ENCODE measurements at places on chromosomes 3 and 15.

- no peak for DNase-seq
Observed at GRCh38 chr3:69494185-69494584, 108.3 kb upstream of the FRMD4B start.

DNA sequence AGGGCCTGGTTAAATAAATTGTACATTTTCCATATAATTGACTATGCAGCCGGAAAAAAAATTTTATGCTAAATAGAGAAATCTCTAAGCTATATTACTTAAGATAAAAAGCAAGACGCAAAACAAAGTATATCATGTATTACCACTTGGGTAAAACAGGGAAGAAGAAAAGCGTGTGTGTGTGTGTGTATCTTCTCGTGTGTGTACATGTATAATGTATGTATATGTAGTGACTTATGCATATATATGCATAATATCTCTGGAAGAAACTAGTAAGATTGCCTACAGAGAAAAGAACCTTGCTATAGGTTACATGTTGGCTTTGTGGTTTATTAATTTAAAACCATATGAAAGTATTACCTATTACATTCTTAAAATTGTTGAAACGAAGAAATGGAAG is 19.0 kb downstream of the KNL1 start:
- DNase-seq: no peak

DNA sequence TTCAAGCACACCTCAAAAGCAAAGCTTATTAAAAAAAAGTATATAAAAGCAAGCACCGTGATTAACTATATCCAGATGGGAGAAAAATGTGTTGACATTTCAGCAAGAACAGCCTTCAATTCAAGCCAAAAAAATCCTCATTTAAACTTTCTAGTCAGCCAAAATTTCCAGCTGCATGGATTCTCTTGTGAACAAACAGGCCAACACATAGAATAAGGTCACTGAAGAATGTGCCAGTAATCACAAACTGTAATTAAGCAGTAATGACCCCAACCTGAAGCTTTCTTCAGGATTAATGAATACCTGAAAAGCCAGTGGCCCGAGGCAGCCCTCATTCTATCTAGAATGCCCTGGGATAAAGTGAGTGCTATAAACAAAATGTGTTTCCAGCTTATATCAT is 130.7 kb upstream of the KCNMB2 start:
- no peak for DNase-seq

- no peak for DNase-seq
Observed at GRCh38 chr3:123765475-123766128, 118.5 kb downstream of the MYLK start.

DNA sequence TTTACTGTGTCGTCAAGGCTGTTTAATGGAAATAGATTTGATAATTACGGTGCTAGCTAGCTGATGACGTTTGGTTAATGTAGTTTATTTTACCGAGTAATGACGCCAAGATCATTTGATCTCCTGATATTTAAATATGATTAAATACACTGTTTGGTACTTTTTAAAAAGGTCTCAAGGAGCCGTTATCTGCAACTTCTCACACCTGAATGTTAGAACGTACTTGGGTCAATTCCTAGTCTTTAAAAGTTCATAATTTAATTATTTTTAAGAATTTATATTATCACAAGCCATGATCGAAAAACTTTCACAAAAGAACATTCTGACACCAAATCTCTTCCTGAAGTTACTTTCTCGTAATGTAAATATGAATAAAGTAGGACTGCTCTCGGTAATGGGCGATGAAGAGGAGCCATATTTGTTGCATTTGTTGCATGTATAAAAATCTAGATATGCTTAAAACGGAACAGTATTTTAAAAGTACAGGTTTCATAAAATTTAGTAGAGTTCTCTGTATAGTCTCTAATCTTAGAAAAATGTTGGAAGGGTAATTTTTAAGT is 16.2 kb upstream of the CHD2 start:
- no peak for DNase-seq

Data from erythroblast (primary cell).